ENCODE measurements at places on chromosomes 6 and 20.

- DNase-seq = no peak
Measured at GRCh38 chr6:87241304-87241703, 81.1 kb upstream of the SMIM8 start.

GRCh38 chr6:91590191-91590590 is 1003.3 kb upstream of the MAP3K7 start:
- no peak for DNase-seq

- DNase-seq = no peak
Measured at GRCh38 chr20:57826666-57827287, 117.0 kb upstream of the PMEPA1 start.

GRCh38 chr20:5508044-5508443 is 191.3 kb upstream of the PROKR2 start:
- no peak for DNase-seq

GRCh38 chr6:36999061-36999750 is 6.2 kb upstream of the FGD2 start:
- no peak for DNase-seq

DNA sequence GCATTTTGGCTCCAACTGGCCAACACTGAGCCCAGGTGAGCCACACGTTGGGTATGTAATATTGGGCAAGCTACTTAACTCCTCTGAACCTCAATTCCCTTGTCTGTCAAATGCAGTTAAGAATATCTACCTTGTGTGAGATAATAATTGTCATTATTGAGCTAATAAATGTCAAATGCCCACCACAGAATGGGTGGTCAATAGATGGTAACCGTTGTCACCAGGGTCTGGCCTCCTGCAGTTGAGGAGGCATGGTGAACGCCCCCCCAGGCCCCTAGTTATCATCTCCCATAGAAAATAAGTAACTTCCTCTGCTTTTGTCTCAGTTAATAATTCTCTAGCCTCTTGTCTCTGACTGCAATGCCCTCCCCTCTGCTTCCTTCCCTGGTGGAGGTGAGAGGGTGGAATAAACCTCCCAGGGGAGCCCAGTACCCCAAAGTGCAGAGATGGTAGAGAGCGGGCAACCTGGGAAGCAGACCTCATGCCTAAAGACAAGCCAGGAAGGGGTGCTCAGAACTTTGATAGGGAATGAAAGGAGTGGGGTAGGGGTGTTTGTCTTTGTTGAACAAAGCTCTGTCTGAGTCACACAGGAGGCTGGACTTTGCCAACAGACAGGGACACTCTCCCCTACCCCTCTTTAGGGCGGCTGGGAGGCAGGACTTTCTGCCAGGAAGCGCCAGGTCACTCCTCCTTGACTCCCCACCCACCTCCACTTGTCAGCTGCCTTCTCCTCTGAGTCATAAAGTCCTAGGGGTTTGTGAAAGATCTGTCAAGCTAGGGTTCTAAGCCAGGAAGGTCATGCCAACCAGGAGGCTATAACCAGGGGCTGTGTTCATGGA is 1.3 kb upstream of the UNC5CL start:
- no peak for DNase-seq

DNA sequence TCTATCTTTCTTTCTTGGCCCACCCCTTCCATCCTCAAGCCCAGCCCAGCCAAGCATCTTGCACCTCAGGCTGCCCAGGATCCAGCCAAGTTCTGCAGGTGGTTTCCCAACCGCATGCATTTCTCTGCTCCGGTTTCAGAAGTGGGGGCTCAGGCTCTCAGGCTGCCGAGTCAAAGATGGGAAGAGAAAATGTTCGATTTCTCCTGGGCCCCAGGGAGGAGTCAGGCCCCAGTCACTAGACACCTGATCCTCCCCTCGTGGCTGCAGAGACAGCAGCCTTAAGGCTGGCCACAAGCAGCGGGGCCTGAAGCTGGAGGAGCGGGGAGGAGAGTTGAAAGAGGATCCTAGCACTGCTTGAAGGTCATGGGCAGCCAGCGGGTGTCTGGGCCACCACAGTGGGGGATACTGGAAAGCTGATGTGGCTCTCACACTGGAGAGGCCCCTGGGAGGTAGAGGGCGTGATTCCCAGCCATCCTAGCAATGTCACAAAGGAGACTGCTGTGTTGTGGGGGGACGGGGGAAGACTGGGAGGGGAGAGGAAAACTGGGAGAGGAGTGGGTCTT is 42.2 kb upstream of the ZFAND3 start:
- DNase-seq = no peak

GRCh38 chr20:13874394-13875157 is 89.7 kb downstream of the NDUFAF5 start:
- DNase-seq = no peak

DNA sequence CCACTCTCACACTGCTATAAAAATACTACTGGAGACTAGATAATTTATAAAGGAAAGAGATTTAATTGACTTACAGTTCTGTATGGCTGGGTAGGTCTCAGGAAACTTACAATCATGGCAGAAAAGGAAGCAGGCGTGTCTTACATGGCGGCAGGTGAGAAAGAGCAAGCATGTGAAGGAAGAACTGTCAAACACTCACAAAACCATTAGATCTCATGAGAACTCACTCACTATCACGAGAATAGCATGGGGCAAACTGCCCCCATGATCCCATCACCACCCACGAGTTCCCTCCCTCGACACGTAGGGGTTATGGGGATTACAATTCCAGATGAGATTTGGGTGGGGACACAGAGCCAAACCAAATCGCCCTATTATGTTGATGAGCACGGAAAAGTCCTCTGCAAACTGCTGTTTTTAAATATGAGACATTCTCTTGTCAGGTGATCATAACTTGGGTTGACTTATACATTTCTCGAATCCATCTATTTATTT is 133.5 kb downstream of the AIG1 start:
- DNase-seq = no peak

DNA sequence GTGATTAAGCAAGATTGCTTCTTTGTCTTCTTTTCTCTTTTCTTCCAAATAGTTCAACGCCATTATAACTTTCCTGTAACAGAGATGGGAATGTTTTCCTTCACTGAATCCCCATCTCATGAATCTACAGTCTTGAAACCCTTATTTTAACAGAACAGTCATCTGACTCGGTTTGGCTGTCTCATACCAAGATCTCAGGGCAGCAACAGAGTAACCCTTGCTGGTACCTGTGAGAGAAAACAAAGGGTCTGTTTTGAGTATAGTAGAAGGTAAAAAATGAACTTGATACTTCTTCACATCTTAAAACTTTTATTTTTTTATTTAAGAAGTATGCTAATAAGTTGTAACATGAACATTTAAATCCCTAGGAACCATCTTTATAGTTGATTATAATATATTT is 19.6 kb upstream of the DSE start:
- DNase-seq = no peak

- DNase-seq = no peak
Measured at GRCh38 chr6:158488065-158488464, 71.8 kb upstream of the TMEM181 start.

DNA sequence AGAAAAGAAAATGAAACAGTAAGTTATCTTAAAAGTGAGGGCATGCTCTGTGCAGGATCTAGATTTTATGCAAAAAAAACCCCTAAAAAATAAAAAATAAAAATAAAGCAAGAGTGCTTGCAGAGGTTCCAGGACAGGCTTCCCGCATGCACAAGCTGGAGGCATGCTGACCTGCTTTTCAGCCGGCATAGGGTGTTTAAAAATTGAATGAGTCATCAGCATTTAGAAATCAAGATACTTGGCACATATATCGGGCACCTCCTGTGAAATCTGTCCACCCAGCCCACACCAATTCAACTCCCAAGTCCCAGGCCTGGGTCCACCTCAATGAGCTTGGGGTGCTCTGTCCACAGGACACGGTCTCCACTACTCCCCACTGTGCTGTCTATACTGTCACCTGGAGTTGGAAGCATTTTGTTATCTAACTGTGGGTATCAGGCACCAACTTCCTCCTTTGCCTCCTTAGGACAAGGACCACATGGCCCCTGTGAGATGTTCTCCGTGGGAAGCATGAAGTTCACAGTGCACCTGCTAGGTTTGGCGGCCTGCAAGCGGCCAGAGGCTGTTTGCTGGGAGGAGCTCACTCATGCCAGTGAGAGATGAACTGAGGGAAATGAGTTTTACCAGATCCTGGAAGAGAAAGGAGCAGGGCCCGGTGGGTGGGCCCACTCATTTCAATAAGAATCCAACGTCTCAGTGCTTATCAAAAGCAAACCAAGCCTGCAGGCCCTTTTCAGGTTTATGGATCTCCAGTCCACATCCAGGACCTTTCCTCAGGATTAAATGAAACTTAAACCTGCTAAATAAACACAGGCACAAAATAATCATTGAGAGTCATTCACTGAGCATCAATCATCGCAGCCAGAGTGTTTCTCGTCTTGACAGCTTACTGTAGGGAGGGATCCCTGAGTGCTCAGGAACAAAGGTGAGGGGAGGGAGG is 121.1 kb downstream of the FOXA2 start:
- no peak for DNase-seq

DNA sequence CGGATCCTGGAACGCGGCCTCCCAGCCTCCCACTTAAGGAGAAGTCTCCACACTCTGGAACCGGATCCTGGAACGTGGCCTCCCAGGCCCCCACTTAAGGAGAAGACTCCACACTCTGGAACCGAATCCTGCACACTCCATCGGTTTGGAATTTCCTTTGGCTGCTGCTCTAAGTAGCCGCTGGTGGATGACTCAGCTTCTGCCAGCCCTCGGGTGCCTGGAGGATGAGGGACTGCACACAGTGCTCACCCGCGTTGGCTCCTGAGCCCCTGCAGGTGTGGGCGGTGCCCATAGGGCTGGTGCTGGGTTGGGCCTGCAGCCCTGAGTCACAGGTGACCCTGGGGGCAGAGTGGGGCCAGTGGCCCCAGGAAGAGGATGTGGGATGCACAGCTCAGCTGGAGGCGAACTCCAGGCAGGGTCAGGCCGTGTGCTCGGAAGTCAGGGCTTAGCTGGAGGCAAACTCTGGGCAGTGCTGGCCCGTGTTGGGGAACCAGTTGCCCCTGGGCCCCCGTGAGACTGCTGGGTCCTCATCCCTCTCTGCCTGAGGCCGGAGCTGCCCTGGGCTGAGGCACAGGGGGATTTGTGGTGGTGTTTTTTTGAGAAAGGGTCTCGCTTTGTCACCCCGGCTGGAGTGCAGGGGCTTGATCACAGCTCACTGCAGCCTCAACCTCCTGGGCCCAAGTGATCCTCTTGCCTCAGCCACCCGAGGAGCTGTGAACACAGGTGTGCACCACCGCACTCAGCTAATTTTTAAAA is 13.9 kb upstream of the TNFRSF6B start:
- no peak for DNase-seq

- no peak for DNase-seq
Measured at GRCh38 chr20:7463290-7463689, 477.0 kb downstream of the HAO1 start.

GRCh38 chr6:125781314-125781868 is 9.4 kb upstream of the NCOA7 start:
- DNase-seq = no peak
